ENCODE measurements at places on chromosomes 11 and 22.

- no peak for DNase-seq
Measured at GRCh38 chr22:30755759-30756124, 61.1 kb downstream of the OSBP2 start.

GRCh38 chr11:12170984-12171383 lies 60.6 kb downstream of the MICAL2 start:
- no peak for DNase-seq

- DNase-seq = no peak
Measured at GRCh38 chr22:31099386-31099785, 8.0 kb downstream of the SELENOM start.

DNA sequence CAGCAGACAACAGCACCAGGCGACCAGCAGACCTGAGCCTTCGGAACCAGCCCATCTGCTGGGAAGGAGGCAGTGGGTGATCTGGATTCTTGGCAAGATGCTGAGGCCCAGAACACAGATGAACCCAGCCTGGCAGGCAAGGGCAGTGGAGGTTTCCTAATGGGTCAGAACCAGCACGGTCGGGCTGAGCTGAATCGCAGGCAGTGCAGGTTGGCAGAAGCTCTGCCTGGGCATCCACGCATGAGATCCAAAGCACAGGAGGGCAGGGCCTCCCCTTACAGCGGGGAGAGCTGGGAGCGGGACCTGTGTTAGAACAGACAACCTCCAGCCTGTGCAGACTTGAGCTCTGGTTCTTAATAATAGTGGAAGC lies 47.5 kb downstream of the DSCAML1 start:
- no peak for DNase-seq

DNA sequence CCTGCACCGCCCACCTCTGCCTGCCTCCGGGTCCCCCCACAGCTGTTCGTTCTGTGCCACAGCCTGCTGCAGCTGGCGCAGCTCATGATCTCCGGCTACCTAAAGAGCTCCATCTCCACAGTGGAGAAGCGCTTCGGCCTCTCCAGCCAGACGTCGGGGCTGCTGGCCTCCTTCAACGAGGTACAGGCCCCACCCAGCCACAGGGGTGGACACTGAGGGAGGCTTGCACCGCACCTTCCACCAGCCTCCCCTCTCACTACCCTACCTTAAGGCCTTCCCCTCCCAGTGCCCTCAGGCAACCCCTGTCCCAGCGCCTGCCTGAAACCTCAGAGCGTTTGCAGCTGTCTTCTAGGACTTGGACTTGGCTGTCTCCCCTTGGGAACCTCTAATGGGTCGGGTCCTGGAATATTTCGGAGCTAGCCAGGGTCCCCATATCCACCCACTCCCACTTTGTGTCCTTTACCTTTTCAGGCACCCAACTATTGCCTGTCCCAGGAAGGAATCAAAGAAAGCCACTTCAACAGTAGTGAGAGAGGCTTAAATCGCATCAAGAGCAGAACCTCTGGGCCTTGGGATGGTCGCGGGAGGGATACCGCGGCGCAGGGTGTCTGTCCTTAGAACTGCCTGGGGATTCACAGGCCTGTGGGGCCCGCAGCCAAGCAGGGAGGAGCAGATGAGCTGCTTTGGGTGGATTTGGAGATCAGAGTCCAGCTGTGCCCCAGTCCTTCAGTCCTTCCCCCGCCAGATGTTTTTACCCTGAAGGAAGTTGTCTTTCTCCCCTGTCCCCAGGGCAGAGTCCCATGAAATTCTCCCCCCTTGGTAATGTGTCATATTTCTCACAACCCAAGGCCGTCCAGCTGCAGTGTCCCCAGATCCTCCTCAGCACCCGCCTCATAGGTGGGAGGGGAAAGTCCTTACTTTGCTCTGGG lies 13.3 kb downstream of the SLCO2B1 start:
- no peak for DNase-seq

DNA sequence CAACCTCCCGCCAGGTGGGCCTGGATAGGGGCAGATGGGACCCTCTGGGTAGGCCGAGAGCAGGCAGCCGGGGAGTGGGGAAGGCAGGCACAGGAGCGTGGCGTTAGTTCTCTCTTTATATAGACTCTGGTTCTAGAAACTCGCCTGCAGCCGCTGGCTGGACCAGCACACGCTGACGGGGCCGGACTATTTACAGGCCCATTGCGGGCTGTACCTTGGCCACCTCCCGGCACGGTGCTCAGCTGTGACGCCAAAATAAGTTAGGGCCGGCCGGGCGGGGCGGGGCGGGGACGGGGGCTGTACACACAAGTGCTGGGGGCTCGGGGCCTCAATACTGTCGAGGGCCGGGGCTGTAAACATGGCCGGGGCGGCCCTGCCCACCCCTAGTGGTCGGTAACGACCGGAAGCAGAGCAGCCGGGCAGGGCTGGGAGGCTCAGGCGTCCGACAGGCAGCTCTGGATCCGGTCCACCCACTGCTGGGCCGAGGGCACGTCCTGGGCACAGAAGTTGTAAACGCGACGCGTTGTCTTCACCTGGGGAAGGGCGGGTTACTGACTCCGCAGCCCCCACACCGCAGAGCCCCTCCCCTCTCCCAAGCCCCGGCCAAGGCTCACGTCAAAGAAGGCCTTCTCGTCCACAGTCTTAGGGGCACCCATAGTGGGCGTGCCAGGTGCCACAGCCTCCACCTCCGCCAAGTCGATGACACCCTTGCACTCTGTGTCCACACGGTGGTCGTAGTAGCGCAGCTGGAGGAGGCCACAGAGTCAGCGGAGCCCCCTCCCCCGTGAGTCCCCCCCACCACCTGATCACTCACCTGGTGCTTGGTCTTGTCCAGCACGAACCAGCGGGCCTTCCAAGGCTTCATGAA lies 27.9 kb downstream of the SBF1 start:
- no peak for DNase-seq

DNA sequence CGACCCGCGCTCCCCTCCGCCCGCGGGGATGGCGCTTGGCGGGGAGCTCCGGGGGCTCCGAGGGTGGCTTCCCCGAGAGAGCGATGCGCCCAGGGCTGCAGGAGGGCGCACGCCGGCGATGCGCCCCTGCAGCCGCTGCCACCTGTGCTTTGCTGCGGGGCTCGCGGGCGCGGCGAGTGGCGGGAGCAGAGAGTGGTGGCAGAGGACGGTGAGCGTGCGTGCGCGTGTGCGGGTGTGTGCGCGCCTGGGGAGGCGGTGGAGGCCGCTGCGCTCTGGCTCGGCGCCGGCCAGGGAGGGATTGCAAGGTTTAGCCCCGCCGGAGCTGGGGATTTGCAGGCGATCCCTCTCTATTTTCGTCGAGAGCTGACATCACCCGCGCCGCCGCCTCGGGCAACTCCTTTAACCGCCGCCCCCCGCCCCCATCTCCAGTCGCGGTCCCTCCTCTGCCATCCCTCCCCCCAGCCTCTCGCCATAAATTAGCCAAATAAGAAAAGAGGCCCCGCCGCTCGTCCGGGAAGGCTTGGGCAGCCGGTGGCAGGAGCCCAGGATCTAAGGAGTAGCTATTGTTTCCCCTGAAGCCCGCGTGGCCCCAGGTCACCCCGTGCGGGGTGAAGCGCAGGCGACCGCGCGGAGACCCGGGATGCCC lies at the start of gene SLC1A2:
TSS of gene SLC1A2 (minus strand) at position 375 of the 646 bp plus-strand sequence. CDS start 592 bp downstream, outside the sequence.
- DNase-seq = no peak

DNA sequence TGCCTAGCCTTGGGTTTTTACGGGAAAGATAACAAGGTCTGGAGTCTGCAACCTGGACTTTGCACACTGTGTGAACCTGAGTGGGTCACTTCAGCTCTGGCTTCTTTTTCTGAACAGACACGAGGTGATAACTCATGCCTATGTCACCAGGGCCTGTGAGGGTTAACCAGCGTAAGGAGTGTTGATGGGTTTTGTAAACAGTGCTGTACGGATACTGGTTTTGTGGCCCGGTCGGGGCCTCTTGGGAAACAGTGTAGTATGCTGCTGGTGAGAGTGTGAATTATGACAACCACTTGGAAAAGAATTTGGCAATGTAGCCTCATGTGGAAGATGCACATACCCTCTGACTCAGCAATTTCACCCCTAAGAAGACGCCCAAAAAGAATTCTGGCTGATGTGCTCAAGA lies 266.8 kb downstream of the MN1 start:
- no peak for DNase-seq

DNA sequence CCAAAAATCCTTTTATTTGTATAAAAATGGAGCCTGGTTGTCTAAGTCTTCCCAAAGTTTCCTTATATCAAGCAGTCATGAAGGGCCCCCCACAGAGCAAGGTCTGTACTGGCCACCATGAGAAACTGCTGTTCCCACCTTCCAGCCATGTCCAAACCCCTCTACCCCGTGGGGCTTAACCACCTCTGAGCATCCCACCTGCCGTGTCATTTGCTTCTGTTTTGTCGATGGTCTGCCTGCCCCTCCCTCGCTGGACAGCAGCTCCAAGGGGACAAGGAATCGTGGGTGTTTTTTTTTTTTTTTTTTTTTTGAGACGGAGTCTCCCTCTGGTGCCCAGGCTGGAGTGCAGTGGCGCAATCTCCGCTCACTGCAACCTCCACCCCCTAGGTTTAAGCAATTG lies 11.1 kb upstream of the ANO1 start:
- DNase-seq = no peak

DNA sequence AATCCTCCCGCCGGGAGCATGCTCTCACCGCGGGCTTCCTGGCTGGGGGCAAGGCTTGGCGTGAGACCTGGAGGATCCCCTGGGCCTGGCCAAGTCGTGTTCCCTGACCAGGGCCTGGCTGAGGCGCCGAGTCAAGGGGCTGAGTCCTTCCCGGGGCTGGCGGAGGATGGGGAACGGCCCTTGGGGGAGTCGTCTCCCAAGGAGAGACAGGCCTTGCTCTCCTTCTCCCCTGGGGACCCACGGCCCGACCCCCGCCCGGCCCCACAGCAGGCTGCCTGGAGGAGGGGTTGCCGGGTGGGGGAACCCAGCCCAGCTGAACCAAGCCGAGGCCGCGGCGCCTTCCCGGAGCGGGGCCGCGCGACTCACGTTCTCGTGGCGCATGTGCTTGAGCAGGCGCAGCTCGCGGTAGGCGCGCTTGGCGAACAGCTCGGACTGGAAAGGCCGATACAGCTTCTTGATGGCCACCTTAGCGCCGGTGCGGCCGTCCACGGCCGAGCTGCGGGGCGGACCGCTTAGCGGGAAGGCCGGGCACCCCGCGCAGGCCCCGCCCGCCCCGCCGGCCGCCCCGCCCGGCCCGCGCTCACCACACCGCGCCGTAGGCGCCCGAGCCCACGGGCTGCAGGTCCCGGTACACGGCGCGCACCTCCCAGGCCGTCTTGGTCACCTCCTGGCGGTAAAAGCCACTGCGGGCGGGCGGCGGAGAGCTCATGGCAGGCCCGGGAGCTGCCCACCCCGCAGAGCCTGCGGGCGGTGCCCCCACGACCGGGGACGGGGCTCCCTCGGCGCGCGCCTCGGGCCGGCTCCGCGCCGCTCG lies 475 bp downstream of the MAPK12 start:
- no peak for DNase-seq

DNA sequence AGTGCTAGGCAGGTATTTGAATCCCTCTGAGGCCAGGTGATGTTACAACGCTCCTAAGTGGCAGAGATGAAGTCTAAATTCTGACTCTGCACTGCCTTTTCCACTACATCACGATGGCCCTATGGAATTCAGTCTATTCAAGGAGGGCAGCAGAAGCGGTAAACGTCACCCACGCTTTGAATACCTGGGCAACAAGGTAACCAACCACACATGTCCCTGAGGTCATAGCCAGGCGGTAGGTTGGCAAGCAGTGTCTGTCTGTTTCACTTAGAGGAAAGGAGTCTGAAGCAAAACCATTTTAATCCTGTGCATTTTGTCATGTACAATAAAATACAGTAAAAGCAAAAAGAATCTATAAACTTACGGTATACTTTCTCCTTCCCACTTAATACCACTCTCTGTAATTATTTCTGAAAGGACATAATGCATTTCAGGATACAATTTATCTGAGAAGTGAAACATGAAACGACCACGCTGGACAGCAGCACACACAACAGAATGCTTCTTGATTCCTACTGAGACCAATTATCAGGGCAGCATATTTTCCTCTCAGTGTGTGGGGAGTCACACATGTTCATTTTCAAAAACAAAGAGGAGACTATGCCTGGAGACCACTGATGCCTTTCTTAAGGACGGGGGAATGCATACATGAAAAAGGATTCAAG lies 51.3 kb downstream of the PRDM10 start:
- DNase-seq = no peak

DNA sequence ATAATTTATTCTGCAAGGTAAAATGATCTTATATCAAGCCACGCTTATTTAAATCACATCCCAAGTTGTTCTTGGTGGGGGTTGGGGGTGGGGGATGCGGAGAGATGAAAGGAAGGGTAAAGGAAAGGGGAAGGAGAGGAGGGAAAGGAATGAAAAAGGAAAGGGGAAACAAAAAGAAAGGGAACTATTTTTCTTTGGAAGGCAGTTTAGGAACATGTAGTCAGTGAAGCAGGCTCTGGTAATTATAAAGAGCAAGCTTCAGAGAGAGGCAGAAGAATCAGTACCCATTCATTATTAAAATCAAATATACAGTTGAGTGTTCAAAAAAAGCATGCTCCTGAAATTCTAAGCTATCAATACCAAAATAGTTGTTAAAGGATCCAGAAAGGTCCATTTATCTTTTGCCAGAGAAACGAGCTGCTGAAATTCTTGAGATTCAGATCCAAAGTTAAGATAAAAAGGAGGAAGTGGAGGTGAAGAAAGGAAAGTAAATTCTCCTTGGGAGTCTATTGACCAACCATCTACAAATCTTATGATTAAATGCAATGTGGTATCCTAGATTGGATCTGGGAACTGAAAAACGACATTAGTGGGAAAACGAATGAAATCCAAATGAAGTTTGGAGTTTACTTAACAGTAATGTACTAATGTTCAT lies 107.4 kb downstream of the SGSM3 start:
- DNase-seq = no peak

GRCh38 chr11:47130543-47130942 lies 46.1 kb downstream of the ARFGAP2 start:
- DNase-seq = no peak

DNA sequence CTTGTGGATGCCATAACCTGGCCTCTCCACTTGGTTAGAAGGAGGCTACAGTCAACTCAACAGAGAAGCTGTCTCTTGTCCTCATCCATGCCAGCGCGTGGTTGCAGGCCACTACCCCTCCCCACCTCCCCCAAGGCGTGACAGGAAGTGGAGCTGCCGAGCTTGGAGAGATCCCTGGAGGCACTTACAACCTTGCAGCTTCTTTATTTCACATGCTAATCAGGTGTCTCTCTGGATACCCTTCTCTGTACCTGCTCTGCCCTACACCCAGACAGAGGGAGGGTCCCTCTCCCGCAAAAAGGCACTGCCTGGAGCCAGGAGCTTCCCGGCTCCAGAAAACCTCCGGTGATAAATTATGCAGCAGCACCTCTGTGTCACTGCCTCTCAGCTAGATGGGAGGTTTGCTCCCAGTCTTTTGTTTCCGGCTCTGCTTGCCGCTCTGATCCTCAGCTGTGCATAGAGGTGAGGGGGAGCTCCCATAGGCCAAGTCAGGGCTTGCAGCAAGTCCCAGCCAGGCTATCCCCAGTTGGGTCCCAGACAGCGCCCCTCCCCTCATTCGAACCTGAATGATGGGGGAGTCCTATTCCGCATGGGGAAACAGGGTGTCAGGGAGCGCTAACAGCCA lies 5.7 kb downstream of the LRP4 start:
- no peak for DNase-seq

DNA sequence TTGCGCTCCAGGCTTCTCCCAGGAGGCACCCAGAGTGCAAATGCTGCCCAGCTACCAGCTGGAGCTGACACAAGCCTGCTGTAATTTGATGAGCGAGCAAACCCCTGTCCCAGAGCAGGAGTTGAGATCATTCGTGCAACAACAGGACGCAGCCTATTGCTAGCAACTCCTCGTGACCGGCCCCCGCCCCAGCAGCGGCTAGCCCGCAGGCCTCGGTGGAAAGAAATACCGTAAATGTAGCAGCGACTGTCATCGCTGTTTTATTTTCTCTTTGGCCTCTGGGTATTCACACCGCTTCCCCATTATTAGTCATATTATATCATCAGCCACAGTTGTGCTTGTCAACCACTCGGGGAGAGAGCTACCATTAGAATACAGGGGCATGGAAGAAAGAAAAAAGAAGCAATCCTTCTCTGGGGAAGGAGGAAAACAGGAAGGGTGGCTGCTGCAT lies 59.2 kb upstream of the ATXN10 start:
- peak; percentile 91 for DNase-seq

Measured in T1000 (cell line).